ENCODE measurements at places on chromosomes 3 and 15.

DNA sequence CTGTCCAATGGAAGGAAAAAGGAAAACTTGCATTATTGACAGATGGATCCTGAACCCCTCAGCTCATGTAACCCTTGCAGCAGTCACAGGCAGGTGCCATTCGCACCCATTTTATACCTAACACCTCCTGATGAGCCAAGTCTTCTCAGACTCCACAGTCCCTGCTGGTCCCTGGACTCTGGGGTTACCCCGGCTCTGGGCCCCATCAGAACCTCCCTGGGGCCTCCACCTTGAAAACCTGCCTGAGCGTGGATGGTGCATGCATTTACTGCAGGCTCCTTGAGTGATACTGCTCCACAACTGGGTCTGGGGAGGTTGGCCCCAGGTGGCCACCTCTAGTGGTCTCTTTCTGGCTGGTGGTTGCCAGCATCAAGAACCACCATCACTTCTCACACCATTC lies 15.9 kb upstream of the DOCK3 start:
- DNase-seq: no peak

GRCh38 chr3:107458871-107459270 lies 63.9 kb upstream of the BBX start:
- DNase-seq: no peak

GRCh38 chr3:122621112-122621511 lies 43.7 kb downstream of the PARP15 start:
- DNase-seq: no peak

DNA sequence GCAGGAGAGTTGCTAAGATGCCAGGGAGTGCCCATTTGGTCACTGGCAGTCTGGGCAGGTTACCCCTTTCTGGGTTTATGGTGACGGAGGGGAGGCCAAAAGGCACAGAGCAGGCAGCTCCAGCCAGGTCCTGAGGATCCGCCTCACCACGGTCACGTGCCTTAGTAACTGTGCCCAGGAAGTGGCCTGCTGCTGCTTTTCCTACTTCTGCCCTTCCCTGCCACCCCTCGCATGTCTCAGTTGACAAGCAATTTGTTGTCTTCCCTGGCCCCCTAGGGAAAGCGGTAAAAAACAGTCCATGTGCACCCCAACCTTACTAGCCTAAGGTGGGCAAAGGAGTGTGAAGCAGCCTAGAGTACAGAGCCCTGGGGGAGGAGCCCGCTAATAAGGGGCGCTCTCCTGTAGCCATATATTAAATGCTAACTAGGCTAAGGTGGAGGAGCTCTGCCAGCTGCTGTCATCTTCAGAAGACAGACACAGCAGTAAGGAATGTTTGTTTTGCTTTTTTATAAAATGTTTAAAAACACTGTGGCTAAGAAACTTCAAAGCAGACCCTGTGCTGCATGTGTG lies 9.1 kb upstream of the LIPH start:
- DNase-seq: no peak

GRCh38 chr15:65730549-65731172 lies 61.4 kb downstream of the DENND4A start:
- DNase-seq: no peak

DNA sequence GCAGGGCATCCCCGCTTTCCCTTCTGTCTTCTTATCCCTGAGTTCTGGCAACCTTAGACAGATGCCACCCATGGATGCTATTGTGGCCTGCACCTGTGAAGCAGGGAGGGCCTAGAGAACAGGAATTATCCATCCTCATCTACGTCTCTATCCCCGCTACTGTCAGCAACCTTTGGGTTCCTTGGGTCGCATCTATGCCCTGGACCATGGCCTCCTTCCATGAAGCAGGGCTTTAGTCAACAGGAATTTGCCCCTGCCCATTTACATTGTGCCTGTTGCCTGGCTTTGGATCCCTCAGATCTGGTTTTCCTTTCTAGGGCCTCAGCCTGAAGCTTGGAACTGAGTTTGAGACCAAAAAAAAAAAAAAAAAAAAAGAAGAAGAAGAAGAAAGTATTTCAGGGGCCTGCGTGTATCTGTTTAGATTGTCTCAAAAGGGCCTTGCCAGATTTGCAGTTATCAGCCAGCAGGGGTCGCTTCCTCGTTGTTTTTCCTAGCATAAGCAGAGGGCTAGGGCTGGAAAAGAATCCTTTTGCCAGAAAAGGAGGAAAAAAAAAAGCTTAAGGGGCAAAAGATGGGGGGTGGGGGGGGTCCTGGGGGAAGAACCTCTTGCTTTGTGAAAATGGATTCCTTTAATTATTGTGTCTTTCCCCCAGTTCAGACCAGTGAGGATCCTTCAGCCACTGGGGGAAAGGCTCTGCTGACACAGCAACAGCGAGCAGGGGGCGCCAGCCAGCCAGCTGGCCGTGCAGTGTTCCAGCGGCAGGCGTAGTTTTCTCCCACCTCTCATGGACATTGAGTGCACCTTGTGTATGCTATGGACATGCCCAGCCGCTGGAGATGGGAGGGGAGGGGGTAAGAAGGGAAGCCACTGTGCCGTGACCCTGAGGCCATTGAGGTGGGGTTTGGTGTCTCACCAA lies 65.7 kb upstream of the ALDH1L1 start:
- no peak for DNase-seq

- no peak for DNase-seq
These were observed 1026.2 kb upstream of the NR2F2 start for GRCh38 chr15:95304151-95304946.

- no peak for DNase-seq
These were observed 196.4 kb upstream of the UBE3A start for GRCh38 chr15:25635191-25635590.

DNA sequence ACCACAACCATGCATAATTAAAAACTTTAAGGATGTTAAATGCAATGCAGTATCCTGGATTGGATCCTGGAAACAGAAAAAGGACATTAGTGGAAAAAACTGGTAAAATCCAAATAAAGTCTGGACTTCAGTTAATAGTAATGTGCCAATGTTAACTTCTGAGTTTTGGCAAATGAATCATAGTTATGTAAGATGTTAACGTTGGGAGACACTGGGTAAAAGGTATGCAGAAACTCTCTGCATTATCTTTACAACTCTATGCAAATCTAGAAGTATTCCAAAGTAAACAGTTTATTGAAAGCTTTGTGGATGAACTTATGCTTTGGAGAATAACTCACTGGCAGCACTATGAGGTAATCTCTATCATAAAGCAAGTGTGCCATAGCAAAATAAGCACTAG lies 357.4 kb downstream of the RORA start:
- DNase-seq: no peak

All from H1 (cell line).